ENCODE measurements at places on chromosomes 13 and 19. TPM values are rescaled to one million over a fixed set of nuclear protein-coding genes. Genes with fewer than 3 reads are reported as not detected.

The SLC7A10 gene
- total RNA-seq = 0.41 TPM

GRCh38 chr19:5651361-5651760, 28.5 kb downstream of the SAFB start:
- no peak for DNase-seq

GRCh38 chr13:75430436-75431209, 51.3 kb downstream of the TBC1D4 start:
- DNase-seq = no peak

The STXBP2 gene
- total RNA-seq = 2.4 TPM

DNA sequence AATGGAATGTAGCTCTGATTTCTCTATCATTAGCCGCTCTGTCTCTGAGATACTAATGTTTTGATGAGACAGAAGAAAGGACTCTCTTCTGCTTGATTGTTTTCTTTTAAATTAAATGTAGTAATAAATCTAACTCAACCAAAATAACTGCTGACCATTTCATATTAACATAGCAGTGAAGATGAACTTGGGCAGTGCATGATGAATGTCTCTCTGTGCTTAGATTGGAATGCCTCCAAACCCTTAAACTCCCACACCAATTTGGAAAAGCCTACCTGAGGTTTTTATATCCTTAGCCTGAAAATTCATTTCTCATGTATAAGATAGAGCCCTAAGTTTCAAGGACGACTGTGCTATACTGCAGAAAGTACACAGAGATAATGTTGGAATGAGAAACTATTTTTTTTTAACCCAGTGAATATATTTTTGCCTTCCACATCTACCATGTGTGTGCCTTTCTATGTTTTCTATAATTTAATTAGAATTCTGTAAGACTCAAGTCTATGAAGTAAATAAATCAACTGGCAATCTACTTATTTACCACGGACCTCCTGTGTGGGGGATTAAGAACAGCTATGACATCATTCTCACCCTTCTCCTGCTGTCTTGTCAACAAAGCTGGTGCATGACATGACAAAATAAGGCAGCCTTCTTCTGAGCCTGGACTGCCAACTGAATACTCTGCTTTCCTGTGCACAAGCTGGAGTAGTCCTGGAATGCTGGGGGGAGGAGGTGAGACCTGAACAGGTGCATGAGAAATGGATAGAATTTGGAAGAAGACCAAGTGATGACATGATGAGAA, 155.5 kb downstream of the FGF9 start:
- no peak for DNase-seq

DNA sequence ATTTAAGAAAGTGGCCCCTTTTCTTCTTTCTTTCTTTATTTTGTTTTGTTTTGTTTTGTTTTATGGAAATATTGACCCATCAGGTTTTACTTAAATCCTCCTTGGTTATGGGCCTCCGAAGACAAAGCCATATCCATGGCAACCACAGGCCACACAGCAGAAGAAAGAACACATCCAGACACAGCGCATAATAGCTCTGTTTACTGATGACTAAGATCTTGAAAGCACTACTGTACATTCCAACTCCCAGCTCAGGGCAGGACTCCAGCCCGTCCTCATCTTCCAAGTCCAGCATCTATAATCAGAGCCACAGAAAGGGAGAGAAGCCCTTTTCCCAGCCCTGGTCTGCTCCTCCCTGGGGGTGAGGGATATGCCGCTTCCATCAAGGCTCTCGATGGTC, 84.3 kb downstream of the NUFIP1 start:
- no peak for DNase-seq

DNA sequence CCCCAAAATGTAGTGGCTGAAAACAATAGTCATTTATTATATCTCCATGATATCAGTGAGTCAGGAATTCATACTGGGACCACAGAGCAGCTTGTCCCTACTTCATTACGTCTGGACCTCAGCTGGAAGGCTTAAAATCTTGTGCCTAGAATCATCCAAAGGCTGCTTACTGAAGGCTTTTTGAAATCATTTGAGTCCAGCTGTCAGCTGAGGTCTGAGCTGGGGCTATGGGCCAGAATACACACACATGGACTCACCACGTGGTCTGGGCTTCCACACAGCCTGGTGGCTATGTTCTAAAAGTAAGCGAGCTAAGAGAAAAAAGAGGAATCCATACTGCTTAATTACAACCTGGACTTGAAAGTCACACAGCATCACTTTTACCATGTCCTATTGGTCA, 209.2 kb downstream of the KCTD12 start:
- no peak for DNase-seq

DNA sequence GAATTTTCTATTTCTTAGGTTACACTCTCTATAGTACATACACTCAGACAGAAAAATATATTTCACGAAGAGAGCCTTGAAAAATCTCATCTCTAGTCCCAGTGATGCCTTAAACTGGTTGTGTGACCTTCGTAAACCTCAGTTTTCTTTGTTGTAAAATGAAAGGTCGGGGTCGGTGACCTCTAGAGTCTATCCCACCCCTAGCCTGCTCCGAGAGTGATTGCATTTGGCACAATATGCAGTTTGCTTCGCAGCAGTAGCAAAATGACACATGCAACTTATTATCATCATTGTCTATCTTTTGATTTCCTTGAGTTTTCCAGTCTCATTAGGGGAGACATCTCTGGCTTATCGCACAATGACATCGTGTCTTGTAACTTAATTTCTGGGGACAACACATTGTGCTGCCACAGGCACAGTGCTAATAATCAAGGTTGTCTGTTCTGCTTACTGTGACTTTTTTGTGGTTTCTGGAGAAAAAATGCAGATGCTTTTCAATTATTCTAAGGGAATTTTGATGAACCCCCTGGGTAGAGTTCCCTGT, 115.0 kb downstream of the GGACT start:
- DNase-seq = no peak

DNA sequence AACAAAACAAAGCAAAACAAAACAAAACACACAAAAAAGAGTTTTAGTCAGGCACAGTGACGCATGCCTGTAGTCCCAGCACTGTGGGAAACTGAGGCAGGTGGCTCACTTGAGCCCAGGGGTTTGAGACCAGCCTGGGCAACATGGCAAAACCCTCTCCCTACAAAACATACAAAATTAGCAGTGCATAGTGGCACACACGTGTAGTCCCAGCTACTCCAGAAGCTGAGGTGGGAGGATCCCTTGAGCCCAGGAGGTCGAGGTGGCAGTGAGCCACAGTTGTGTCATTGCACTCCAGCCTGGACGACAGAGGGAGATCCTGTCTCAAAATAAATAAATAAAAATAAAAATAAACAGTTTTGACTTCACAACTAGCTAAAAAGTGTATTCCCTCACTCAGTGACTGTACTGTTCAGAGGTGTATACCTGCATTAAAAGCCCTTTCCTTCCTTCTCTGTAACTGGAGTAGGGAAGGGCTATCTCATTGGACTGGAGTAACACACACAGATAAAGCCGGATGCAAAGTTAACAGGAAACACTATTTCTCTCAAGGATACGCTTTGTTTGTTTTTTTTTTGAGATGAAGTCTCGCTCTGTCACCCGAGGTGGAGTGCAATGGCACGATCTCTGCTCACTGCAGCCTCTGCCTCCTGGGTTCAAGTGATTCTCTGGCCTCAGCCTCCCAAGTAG, 3.7 kb upstream of the BAX start:
- no peak for DNase-seq

The CGB2 gene
- not detected for total RNA-seq

DNA sequence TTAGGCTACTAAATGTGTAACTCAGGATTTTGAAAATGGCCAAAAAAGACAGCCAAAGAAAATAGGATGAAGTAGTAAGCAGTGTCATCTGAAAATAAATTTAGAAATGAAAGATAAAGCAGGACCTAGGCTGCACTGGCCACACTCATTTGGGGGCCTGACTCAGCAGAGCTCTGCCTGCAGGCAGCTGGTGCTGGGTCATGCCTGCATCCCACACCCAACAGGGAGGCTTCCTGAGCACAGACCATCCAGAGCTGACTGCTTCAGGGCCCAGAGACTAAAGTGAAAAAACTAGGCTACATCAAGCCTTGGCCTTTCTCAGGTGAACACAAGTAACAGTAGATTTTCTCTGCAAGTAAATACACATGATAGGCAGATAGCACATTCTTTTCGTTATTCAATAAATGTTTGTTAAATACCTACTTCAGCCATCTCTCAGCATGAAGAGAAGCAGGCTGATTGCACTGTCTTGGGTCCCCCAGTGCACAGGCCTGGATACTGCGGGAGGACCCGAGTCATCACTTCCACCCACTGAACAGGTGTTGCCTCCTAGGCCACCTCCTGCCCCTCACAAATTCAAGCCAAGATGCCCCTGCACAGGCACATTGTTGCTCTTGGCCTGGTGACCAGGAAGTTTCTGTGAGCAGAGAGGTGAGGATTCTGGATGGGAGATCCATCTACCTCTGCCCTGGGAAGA, 284.0 kb downstream of the OXGR1 start:
- no peak for DNase-seq

DNA sequence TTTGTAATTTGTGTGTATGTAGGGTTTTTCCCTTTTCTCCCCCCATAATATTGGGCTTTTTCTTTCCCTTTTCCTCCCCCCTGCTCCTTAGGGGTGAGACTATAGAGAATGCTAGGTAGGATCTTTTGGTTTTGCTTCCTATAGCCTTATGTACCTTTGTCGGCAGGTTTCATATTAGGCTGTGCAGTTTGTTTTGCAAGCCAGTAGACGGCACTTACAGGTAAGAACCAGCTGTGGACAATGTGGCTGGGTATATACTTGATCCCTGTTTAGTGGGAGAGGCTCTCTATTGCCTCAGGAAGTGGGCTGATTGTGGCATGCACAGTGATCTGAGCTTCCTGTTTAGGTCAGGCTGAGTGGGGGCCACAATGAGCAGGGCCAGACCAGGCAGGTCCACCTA, 359.2 kb upstream of the OBI1 start:
- no peak for DNase-seq

- no peak for DNase-seq
These were observed 151.6 kb downstream of the ZNF536 start for GRCh38 chr19:30523791-30524190.

GRCh38 chr13:36706755-36707154, 32.9 kb downstream of the SERTM1 start:
- DNase-seq = no peak

The SHC2 gene
- total RNA-seq = 9.8 TPM

GRCh38 chr13:51638216-51638871, 54.1 kb downstream of the WDFY2 start:
- no peak for DNase-seq

GRCh38 chr19:34319785-34320184, 45.2 kb upstream of the GPI start:
- DNase-seq = no peak
